ENCODE measurements at places on chromosomes 11 and 22.

GRCh38 chr11:74720596-74721478 is 10.4 kb downstream of the CHRDL2 start:
- peak; percentile 89 for DNase-seq

GRCh38 chr22:23282089-23282501 is 101.8 kb downstream of the BCR start:
- peak; percentile 69 for DNase-seq

DNA sequence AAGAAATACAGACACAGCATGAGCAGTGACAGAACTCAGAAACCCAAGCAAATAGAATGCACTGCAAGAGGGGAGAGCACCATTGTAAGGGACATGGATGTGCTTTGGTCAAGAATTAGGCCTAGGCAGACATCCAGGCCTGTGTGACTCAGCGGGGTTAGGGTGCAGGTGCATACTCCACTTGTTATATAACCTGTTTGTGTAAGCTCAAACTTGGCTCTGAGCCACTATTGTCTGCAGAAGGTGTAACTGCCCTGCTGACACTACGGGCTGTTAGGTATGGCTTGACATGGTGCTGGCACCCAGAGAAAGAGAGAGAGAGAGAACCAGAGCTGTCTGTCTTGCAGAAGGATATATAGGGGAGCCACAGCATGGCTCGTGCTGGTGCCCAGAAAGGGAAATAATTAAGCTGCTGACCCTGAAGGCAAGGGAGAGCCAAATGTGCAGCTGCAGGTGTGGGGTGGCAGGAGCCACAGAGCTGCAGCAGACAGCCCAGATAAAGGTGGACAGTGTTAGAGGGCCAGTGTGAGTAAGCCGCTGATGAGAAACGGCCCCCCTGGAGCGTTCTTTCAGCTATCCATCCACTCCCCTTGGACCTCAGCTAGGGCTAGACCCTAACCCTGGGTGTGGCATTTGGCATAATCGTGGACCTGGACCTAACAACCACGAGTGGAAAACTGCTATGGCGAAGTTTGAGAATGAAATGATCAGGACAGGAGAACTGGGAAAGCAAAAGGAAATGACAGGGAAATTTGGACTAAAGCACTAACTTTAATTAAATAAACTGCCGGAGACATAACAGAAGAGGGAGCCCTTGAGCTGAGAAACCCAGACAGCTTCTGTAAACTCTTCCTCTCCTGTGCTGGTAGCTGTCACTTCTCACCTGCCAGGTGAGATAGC is 253.0 kb upstream of the CCDC179 start:
- DNase-seq: peak; percentile 63

GRCh38 chr11:115941044-115941443 is 436.8 kb upstream of the CADM1 start:
- no peak for DNase-seq

All from IMR-90 (cell line).